ENCODE measurements at places on chromosomes 12 and 14.
A peak's percentile ranks its signal among the peaks of the same experiment; 100 is the strongest.

GRCh38 chr12:585062-586061 lies 77.9 kb downstream of the NINJ2 start:
- no peak for DNase-seq

GRCh38 chr12:991350-992333 lies 619 bp downstream of the ERC1 start:
- peak; percentile 39 for DNase-seq

- DNase-seq = peak; percentile 27
Observed at GRCh38 chr14:59483363-59483762, 845 bp downstream of the L3HYPDH start.

DNA sequence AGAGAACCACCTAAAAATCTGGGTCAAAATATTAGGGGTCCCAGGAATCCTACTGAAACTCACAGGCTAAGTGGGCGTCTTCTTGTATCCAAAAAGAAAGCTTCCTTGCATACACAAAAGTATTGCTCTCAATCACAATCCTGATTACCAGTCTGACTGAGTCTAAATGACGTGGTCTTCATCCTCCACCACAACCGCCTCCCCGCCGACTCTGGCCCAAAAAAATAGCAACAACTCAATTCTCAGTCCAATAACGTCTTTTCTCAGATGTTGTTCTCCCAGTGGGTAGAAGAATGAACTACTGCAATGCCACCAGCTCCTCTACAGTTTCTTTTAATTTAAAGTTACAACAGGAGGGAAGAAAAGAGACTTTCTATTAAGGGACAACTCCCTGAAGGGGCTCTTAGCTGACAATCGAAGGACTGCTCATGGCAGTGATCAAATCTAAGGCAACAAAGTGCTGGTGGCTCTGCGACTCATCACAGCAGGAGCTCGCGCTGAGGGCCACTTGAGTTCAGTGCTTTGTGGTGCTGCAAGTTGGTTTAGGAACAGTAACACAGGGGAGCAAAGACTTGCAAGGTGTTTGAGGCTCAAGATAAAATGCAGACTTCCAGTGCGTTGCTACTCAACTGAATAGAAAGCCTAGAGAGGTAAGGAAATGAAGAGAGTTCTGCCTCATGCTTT lies 394.1 kb downstream of the BCAT1 start:
- no peak for DNase-seq
